ENCODE measurements at places on chromosomes 6 and 20. TPM values are rescaled to one million over a fixed set of nuclear protein-coding genes. Genes with fewer than 3 reads are reported as not detected.

- DNase-seq = no peak
Observed at GRCh38 chr6:149913085-149913484, 9.8 kb downstream of the RAET1G start.

DNA sequence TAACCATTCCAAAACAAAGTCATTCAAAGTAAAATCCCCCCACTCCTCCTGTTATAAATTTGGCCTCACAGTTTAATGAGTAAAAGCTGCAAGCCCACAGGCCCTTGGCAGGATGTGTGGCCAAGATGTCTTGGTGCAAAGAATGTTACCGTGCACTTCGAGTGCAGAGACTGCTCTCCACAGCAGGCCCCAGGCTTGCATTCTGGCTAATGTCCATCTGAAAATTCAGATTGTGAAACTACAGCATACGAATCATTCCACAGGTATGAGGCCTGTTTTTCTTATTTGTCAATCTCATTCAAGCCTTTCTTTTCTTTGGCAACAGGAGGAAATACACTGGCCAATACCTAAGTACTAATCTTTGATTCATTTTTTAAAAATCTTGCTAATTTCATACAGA, 7.1 kb downstream of the RPS6KA2 start:
- no peak for DNase-seq

DNA sequence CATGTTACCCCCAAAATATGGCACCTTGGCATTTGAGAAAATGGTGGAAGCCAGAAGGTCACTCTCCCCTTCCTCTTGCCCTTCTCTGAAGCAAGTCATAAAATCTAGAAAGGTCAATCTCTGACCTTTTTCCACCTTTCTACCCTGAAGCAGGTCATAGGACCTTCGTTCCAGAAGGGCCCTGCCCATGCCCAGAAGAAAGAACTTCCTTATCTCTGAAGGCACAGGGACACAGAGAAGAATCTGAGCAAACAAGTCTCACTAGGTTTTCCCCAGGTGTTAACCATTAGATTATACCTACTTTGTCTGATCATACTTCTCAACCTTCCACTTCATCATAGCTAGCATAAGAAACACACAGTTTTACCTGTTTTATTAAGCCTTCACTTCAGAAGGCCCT, 42.5 kb downstream of the SMPDL3A start:
- DNase-seq = no peak

The KCNK17 gene
- total RNA-seq = not detected

Data from SJSA1 (cell line).